ENCODE measurements at places on chromosomes 5 and 9. TPM values are rescaled to one million over a fixed set of nuclear protein-coding genes. Genes with fewer than 3 reads are reported as not detected.
A peak's percentile ranks its signal among the peaks of the same experiment; 100 is the strongest.

The IL17B gene
- not detected for total RNA-seq

GRCh38 chr5:40983781-40984180 lies 74.5 kb downstream of the C7 start:
- no peak for DNase-seq

The FOXD4L6 gene
- not detected for total RNA-seq

The PRRC1 gene
- total RNA-seq = 44.0 TPM

- DNase-seq = no peak
Measured at GRCh38 chr5:67081261-67081660, 115.3 kb downstream of the CD180 start.

GRCh38 chr5:56262279-56262678 lies 29.1 kb upstream of the ANKRD55 start:
- no peak for DNase-seq

DNA sequence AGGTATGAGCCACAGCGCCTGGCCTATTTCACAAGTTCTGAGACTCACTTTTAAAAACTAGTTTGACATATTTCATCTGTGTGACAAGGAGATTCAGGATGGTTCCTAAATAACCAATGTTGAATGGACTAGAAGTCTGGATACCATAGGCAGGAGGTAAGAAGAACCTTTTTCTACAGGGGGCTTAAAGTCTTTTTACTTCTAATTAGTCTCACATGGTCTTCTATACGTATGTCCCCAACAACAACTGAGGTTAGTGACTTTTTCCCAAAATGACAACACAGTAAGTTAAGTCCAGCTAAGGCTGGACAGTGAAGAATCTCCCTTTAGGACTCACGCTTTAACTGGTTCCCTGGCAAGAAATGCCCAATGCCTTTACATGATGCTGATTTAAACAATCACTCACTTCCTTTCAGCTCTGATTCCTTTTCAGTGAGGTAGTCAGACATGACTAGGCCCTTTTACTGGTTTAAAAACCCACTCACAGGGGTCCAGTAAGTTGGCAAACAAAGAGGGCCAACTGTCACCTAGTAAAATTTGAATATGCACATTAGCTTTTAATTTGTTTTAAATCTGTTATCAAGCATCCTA lies 12.1 kb upstream of the HAUS6 start:
- DNase-seq = no peak

DNA sequence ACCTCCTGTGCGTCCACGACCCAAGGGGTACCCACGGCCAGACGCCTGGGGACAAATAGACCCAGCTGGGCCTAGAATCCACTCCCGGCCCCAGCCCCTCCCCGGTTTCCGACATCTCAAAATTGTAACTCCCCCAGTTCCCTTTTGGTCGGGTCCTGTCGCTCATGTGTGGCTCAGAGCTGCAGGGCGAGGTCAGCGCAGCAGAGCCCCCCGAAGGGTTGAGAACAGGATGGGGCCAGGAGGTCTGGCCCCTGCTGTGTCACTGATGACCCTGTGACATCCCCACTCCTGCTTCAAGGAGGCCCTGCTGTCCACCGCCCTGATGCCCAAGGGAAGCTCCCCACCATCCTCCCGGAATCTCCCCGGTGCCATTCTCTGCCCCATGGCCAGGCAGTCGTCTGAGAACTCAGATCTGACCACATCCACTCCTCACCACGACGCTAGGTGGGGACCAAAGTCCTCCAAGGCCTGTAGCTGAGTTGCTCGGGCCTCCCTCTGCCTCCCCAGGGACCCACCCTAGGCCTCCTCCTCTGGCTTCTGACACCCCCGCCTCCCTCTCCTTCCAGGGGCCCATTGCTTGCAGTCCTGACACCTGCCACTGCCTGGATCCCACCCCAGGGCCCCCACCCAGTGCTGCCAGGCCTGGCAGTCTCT lies 3.9 kb downstream of the SLC9A3 start:
- no peak for DNase-seq

GRCh38 chr9:19224563-19224962 lies 5.9 kb upstream of the DENND4C start:
- DNase-seq = no peak

The BSPRY gene
- total RNA-seq = 8.8 TPM

GRCh38 chr5:95220381-95220780 lies 64.5 kb downstream of the MCTP1 start:
- DNase-seq = no peak

The PDCD1LG2 gene
- total RNA-seq = 12.4 TPM

- DNase-seq = no peak
Measured at GRCh38 chr9:123410281-123410910, 54.4 kb downstream of the CRB2 start.

The CCDC183 gene
- total RNA-seq = 0.06 TPM

The CCDC180 gene
- total RNA-seq = 0.29 TPM

GRCh38 chr9:37157726-37158377 lies 37.5 kb downstream of the ZCCHC7 start:
- DNase-seq = no peak

The TTC1 gene
- total RNA-seq = 65.1 TPM

- DNase-seq = peak; percentile 88
Measured at GRCh38 chr9:4225291-4226028, 74.4 kb downstream of the GLIS3 start.

GRCh38 chr5:179812997-179813607 lies 6.4 kb upstream of the MGAT4B start:
- no peak for DNase-seq

DNA sequence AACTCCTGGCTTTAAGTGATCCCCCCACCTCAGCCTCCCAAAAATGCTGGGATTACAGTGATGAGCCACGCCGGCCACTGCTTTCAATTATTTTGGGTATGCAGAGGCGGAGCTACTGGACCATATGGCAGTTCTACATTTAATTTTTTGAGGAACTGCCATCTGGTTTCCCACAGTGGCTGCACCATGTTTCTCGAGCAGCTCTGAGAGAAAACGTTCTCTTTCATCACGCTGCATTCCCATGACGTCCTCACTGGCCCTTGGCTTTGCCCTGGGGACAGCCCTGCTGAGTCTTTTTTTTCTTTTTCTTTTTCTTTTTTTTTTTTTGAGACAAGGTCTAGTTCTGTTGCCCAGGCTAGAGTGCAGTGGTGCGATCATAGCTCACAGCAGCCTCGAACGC lies 35.5 kb upstream of the GRHPR start:
- no peak for DNase-seq

GRCh38 chr9:137083394-137084004 lies 3.3 kb upstream of the MAN1B1 start:
- peak; percentile 88 for DNase-seq

The PCDHA1 gene
- total RNA-seq = not detected

- no peak for DNase-seq
Measured at GRCh38 chr9:1995084-1995483, 20.1 kb upstream of the SMARCA2 start.

- DNase-seq = no peak
Measured at GRCh38 chr5:138169124-138169523, 9.3 kb downstream of the BRD8 start.

DNA sequence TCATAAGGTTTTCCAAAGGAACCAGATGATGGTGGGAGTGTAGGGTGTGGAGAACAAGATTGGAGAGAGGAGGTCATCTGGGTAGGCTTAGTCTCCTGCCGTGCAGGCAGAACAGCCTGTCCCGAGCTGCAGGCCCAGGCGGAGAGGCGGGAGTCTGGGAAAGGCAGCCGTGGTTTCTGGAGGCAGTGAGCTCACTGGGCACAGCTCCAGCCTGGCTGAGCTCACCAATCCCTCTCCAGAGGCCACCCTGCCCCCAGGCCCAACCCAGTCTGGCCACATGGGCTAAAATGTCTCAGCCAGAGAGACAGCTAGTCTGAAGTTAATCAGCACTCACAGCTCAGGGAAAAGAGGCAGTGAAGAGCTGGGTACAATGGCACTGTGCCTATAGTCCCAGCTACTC lies 12.3 kb downstream of the P4HA2 start:
- peak; percentile 63 for DNase-seq

DNA sequence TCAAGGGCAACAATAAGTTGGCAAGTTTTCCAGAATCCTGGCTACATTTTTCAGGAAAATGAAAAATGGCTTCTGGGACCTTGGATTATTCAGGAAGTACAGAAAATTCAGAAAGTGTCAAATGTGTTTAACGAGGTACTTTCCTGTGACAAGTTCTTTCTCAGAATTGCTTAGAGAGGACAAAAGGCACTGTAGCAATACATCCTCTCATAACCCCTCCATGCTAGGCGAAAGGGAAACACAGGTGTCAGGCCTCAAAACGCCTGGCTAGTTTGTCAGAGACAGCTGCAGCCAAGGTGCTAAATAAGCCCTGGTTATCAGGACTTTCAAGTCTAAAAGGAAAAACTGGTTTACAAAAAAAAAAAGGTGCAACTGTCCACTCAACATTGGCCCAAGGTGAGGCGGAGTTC lies 115.2 kb downstream of the GNAQ start:
- DNase-seq = no peak

The LCN1 gene
- total RNA-seq = not detected

GRCh38 chr5:106363578-106363977 lies 1307.2 kb downstream of the EFNA5 start:
- no peak for DNase-seq

GRCh38 chr9:699396-699795 lies 142.1 kb upstream of the DMRT1 start:
- DNase-seq = no peak

The PRUNE2 gene
- total RNA-seq = 0.63 TPM

DNA sequence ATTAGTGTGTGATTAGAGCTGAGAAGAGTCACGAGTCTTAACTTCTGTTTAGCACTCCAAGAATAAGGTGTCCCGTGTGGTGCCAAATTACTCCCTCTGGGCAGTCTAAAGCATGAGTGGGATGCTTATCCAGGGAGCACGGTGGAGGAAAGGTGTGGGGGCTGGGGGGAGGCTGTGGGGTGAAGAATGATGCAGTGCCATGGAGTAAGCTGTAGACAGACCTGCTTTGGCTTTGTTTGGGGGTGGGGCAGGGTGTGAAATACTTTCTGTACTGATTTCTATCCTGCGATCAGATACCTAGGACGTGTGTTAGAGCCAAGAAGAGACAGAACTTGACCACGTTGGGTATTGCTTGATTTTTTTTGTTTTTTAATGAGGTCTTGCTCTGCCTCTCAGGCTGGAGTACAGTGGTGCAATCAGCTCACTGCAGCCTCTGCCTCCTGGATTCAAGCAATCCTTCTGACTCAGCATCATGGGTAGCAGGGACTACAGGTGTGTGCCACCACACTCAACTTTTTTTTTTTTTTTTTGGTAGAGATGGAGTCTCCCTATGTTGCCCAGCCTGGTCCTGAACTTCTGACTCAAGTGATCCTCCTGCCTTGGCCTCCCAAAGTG lies 232.8 kb downstream of the MAN2A1 start:
- no peak for DNase-seq

The SLC6A19 gene
- total RNA-seq = not detected

DNA sequence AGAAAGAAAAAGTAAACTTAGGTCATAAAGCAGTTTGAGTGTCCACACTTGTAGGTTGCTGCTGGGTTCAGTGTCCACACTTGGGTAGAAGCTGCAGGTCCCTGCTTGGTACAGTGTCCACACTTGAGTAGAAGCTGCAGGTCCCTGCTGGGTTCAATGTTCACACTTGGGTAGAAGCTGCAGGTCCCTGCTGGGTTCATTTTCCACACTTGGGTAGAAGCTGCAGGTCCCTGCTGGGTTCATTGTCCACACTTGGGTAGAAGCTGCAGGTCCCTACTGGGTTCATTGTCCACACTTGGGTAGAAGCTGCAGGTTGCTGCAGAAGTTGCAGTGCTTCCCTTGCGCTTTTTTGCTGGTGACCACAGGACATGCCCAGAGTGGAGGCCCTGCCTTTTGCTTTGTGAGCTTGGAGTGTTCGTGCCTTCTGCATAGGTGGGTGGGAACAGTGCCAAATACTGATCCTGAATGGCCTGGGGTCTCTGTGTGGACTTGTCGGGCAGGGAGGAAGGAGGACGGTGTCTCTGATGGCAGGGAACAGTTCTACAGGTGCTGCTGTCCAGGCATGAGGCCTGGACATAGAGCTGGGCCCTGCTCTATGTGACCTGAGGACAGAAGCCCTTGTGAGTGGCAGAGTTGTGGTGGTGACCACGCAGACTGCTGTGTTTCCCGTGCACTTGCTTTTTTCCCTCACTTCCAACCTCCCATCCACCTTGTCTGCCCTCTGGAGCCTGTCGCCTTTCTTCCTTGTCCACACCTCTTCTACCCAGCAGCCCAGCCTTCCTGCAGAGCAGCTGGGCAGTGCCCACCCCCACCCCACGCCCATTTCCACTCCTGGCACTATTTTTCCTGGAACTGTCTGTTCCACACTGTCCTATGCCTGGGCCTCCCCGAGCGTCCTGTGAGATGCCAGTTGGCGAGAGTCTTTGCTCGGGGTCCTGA lies 120.8 kb downstream of the EHMT1 start:
- no peak for DNase-seq

DNA sequence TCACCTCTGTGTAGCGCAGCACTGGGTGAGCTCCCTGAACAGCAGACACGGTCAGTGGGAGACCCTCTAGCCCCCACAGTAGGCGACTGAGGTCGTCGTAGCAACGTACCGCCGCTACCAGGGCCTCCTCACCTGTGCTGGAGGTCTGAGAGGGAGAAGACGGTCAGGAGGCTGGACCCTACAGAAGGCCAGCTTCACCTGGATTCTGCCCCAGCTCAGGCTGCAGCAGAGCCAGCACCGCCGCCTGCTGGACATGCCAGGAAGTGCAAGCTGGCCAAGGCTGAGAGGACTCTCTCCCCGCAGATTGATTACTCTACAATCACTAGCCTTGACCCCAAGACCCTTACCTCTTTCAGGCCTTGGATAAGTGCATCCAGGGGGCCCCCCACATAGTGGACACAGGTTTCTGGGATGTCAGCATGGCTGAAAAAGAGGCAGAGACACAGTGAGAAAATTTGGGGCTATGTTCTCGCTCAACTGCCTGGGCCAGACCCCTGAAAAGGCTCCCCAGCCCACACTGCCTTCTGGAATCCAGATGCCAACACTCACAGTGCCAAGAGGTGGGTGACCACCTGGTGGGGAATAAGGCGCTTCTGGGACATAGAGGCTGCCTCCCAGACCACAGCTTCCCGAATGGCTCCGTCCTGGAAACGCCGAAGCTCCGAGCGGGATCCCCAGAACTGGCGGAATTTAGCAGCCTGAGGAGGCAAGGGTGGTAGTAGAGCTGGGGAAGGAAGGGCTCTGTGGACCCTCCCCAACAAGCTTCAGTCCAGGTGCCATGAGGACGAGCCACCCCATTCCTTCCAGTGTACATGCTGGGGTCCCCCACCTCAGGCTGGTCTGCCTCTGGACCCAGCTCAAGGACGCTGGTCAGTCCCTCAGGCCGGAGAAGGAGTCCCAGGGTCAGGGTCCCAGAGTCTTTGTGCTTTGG lies 6.9 kb downstream of the NOL6 start:
- DNase-seq = no peak

DNA sequence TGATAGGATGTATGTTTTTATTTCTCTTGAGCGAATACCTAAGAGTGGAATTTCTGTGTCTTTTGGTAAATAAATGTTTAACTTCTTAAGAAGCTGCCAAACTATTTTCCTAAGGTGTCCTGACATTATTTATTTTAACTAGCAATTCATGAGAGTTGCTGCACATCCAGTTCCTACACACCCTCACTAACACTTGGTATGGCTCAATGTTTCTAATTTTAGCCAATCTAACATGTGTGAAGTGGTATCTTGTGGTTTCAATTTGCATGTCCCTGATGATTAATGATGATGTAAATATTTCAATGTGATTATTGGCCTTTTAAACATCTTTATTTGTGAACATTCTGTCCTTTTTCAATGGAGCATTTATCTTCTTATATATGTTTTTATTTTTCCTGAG lies 2095.5 kb upstream of the C9orf72 start:
- DNase-seq = no peak

The DOK3 gene
- 0.36 TPM for total RNA-seq
